ENCODE measurements at places on chromosomes 3 and 15.

GRCh38 chr15:56207092-56207491, 36.6 kb downstream of the RFX7 start:
- DNase-seq, result no peak

GRCh38 chr3:77931255-77932009, 891.5 kb downstream of the ROBO2 start:
- DNase-seq, result no peak

GRCh38 chr3:42884324-42884723, 8.6 kb upstream of the CYP8B1 start:
- no peak for DNase-seq

- DNase-seq, result no peak
Measured at GRCh38 chr15:41203395-41203794, 27.2 kb downstream of the EXD1 start.

- no peak for DNase-seq
Measured at GRCh38 chr15:28107904-28108275, 8.8 kb upstream of the OCA2 start.

DNA sequence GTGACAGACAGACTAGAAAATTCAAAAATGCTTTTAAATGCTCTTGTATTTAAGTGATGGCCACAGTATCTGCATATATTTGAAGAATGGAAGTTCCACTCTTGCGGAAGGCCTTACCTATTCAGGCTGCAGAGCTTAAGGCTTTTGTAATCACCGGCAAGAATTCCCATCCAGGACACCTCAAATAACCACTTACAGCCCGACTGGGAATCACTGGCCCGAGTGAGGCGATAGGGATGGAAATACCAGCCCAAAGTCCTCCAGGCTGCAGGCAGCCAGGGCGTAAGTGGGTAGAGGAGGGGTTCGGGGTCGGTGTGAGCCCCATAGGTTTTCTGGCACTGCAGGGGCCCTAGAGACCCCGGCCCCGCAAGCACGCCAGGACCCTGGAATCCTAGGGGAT, 9.5 kb downstream of the CMTM7 start:
- DNase-seq, result no peak

GRCh38 chr3:161203485-161204098, 17.5 kb upstream of the NMD3 start:
- DNase-seq, result no peak

GRCh38 chr3:143855183-143855582, 6.9 kb upstream of the SLC9A9 start:
- no peak for DNase-seq

- no peak for DNase-seq
Measured at GRCh38 chr15:33029109-33029652, 165.3 kb downstream of the FMN1 start.

DNA sequence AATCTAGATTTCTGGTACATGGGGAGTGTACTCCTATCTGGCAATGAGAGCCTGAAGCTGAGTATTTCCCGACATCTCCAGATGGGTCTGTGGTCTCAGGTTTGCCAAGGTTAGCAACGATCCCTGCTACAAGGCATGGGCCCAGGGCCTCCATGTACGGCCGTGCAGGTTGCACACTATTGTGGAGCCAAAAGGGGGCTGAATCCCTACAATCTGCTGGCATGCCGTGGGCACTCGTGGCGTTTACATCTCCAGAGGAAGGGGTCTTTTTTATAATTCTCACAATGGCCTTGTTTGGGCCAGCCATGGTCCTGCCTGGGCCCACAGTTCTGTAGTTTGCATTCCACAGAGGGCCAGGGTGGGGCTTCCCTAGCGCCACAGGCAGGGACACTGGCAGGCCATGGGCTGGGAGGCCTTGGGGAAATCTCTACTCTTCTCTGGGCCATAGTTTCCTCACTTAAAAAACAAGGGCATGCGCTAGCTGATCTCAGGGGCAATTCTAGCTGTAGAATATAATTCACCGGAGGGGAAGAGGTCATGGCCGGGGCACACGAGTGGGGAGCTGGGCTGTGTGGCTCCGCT, 68.9 kb upstream of the TLE3 start:
- DNase-seq, result no peak

GRCh38 chr3:31772272-31772671, 208.8 kb downstream of the OSBPL10 start:
- DNase-seq, result no peak

- no peak for DNase-seq
Measured at GRCh38 chr3:78642226-78643035, 1125.4 kb downstream of the ROBO1 start.

DNA sequence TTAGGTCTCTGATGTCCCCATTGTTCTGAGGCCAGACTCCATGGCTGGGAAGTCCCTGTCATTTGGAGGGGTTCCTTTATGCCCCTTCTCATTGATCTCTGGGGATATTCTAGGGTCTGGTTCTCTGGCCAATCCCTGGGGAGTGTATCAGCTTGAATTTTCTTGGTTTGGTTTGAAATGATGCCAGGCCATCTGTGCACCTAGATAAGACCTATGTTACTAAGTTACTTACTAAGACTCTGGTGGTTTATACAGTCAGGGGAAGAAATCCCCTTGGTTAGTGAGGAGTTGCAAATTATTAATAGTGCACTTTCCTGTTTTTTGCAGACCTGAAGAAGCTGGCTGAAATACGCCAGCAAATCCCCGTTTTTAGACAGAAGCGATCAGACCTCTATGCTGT, 20.3 kb downstream of the NIT2 start:
- no peak for DNase-seq

GRCh38 chr3:60445446-60445845, 805.8 kb downstream of the FHIT start:
- DNase-seq, result no peak

All from osteocyte (in vitro differentiated cells).